Esophagus squamous epithelium (tissue), 5 donors: ENCODE measurements at places on chromosomes 2 and 18.

- no peak for DNase-seq
Observed at GRCh38 chr2:55176094-55176415, 56.0 kb downstream of the CLHC1 start.

DNA sequence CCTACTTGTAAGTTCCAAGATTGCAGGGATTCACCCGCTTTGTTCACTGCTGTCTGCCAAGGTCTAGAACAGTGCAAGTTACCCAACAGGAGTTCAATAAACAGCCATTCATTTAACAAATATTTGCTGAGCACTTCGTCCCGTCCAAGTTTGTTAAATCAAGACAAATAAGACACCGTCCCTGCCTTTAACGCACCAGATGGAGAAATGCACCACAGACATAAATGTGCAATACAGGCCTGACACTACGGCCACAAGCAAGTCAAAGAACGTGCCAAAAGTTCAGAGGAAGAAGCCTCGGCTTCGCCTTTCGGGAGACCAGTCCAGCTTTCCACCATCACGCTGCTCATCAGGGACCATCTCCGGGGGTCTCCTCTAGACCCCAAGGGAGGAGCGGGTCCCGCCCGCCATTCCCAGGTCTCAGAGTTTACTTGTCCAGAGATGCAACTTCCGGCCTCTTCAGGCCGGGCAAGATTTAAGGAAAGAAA lies 429 bp downstream of the C2orf76 start:
- DNase-seq: no peak

GRCh38 chr2:28325567-28326468 lies 66.8 kb upstream of the FOSL2 start:
- DNase-seq: no peak

DNA sequence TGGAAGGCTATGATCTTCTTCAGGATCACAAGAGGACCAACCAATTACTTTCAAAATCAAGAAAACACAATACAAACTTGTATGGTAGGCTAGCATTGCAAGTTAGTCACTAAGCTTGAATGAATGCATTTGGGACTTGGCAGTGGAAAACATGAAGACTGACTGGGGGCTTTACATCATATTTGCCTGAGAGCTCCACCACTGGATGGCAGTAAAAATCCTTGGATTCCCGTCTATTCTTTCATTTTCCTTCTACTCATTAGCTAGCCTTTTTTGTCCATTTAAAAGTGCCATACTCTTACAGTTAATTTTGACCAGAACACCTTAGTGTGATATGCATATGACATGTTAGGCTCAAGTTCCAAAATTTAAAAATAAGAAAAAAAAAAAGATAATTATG lies 63.5 kb upstream of the RASGRP3 start:
- DNase-seq: no peak

GRCh38 chr18:4144201-4144600 lies 310.9 kb downstream of the DLGAP1 start:
- DNase-seq: no peak

GRCh38 chr2:191245046-191245868 lies at the start of gene MYO1B:
Gene MYO1B (plus strand): TSS chr2:191245404. CDS start chr2:191276896, 31,492 bp downstream.
- no peak for DNase-seq

DNA sequence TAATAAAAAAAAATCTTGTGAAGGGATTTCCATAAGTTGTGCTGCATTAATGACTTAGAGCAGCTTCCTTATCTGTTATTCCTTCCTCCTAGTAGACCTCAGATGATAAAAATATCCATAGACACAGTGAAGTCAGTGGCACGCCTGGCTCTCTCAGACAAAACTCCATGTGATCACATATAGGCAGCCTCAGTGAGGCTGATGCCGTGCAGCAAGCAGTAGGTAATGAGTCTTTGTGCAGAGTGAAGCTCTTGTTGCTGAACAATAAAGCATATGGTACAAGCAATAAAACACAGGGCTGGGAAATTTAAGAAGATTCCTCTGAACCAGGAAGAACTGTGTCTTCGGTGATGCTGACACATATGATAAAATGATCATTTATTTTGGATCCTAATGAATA lies 102.7 kb downstream of the CSRNP3 start:
- DNase-seq: no peak

DNA sequence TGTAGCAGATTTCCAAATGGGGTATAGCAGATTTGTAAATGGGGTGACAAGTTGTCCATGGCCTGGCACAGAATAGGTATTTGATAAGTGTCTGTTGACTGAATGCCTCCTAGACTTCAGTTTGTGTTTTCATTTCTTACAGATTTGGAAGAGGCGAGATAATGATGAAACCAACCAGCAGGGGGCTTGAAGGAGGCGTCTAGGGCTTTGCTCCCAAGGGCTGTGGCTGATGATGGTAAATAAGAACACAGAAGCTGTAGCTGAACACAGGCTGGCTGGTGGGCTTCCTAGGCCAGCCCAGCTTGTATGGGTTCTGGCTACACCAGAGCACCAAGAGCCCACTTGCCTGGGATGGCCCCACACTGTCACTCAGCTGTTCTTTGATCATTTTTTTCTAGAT lies 19.4 kb downstream of the SFTPB start:
- no peak for DNase-seq

DNA sequence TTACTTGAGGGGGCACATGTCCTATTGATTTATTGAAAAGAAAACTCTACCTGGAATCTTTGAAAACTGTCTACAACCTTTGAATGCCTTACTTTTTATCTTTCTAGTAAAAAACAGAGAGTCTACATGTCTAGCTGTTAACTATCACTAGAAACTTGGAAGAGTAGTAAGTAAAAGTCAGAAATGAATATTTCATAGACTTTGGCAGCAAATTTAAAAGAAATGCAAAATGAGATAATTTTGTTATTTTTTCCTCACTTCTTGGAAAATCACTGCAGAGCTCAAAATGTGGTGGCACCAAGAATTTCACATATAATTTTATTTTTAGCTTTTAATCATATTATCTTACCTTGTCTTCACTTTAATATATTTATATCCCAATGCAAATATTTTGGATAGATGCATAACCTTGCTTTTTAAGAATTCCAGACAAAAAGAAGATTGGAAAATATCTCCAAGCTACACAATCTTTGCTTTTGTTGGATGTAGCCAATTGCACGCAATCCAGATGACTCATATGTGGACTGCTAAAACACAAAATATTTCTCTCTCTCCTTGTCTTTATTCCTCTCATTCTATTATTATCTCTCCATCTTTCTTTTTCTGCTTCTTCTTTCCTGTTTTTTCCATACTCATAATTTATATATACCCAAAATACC lies 92.2 kb upstream of the DSEL start:
- no peak for DNase-seq

DNA sequence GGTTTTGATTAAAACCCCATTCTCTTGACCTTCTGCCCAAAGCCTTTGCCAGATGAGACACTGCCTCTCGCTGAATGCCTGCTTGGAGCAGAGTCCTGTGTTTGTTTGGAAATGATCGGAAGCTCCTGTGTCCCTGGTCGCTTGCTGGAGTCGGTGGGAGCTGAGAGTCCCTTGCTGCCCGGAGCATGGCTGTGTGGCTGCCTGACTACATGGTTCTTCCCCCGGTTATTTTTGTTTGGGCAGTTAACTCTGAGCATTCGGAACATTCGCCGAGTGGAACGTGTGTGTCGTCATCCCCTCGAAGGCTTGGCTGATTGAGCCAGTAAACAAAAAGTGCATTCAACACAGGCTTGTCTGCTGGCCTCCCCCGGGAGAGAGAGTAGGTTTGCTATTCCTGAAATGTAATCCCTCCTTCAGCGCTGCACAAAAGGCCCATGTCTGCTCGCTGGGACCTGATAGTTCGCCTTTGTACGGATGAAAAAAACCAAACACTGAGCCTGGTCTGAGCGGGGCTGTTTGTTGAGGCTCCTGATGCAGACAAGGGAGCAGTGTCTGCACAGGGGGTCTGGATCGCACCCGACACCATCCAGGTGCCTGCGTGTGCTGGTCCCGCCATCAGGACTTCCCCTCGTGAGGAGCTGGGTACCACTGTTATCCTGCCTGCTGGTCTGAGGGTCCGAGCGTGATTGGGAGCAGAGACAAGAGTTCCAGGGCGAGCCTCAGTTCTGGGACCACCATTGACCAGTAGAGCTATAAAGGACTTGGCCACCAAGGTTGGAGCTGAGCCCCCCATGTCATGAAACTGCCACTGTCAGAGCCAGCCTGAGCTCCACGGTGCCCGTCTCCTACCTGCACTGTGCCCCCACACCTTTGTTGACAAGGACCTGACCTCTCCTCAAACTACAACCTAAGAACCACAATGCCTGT lies 83.8 kb downstream of the AGAP1 start:
- DNase-seq: no peak

- DNase-seq: no peak
Observed at GRCh38 chr18:35043207-35043606, 2.0 kb downstream of the MAPRE2 start.

- no peak for DNase-seq
Observed at GRCh38 chr2:86603905-86604304, 19.8 kb downstream of the RNF103 start.

DNA sequence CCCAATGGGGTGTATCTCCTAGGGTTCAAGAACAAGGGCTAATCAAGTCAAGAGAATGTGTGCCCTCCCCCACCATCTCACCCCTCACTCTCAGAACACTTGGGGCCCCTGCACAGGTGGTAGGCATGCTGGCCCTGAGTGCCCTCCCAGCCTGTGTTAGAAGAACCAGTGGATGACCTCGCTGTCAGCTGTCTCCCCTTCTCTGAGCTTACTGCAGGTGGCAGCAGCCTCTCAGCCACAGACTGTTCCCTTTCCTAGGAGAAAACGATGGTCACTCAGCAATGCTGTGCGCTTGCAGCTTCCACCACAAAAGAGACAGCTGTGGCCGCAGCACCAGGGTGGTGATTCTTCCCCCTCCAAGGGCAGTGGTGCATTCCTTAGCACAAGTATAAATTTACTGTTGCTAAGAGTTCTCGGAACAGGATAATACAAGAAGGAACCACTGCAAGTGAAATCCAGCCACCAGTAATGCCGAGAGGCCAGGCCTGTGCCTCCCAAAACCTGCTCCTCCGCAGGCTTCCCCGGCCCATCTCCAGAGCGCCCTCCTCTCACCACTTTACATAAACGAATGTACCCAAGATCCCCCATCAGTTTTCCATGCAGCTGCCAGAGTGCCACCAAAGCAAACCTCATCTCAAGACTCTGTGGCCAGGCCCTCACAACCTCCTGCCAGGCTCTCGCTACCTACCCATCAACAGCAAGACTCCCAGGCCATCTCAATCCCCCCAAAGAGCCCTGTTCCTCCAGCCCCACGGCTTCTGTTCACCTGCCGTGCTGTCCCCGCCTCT lies 935 bp upstream of the RAMP1 start:
- DNase-seq: no peak

- no peak for DNase-seq
Observed at GRCh38 chr18:389658-390357, 110.7 kb downstream of the COLEC12 start.

DNA sequence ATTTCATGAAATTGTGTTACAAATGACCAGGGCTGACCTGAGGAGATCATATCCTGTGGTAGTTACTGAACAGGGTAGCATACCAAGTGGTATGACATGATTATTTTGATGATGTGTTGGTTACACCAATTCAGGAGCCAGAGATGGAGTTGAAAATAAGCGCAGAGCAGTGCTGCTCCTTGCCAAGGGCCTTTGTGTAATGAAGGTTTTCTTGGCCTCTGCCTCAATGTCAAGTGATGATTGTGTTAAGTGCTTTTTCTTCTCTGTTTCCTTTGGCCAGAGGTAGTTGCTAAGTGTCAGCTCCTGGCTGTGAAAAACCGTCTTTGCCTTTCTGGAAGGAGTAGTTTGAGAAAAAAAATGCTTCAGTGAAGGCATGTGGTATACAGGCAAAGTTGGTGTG lies 131.2 kb downstream of the CERS6 start:
- no peak for DNase-seq

GRCh38 chr2:45132551-45132950 lies 123.3 kb upstream of the SIX2 start:
- DNase-seq: no peak

GRCh38 chr2:112198780-112199179 lies 56.1 kb downstream of the ZC3H8 start:
- no peak for DNase-seq

GRCh38 chr2:102704531-102704930 lies 57.3 kb upstream of the TMEM182 start:
- DNase-seq: no peak

GRCh38 chr18:33594799-33595198 lies 16.8 kb downstream of the ASXL3 start:
- no peak for DNase-seq

- DNase-seq: no peak
Observed at GRCh38 chr2:130882111-130882690, 45.5 kb downstream of the ARHGEF4 start.

- no peak for DNase-seq
Observed at GRCh38 chr2:225398372-225398771, 1.1 kb upstream of the NYAP2 start.

GRCh38 chr2:174761837-174762236 lies 2.4 kb downstream of the CHRNA1 start:
- no peak for DNase-seq

GRCh38 chr2:236889791-236890704 lies 195.6 kb upstream of the COPS8 start:
- no peak for DNase-seq

DNA sequence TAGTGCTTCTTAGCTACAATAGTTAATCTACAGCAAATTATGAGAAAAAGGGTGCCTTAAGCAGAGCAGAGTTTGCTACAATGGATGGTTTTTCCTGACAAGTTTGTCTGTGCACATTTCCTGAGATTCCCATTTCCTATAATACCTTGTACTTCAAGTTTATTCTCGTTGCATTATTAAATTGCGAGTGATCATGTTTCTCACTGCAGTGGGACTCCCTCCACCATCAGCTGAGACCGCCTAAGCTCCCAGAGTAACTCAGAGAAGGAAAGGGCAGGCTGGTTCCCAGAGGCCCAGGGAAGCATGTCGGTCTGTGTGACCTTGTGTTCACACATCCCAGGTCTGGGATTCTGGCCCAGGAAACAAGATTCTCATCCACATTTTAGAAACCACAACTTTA lies 162.1 kb downstream of the ARL4C start:
- no peak for DNase-seq

DNA sequence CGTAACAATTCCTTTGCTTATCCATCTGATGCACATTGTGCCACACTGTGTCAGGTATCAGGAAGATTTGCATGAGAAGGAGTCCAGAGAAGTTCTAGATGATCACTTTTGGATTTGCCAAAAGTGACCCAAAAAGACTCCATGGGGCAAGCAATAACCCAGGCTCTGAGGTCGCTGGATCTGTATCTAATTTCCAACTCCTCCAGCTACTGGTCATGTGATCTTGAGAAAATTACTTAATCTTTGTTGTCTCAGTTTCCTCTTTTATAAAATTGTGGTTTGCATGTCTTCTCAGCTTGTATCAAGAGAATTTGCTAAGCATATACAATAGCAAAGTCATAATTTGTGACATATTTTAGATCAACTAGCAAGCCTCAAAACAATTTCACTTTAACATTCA lies 61.3 kb upstream of the ITGA4 start:
- no peak for DNase-seq

- DNase-seq: no peak
Observed at GRCh38 chr2:120490091-120490798, 144.3 kb downstream of the INHBB start.

- no peak for DNase-seq
Observed at GRCh38 chr2:239866350-239866749, 158.8 kb downstream of the NDUFA10 start.

GRCh38 chr2:7915302-7916091 lies 766.4 kb upstream of the ID2 start:
- DNase-seq: no peak
